Nucleus accumbens (tissue), 56 donors: ENCODE measurements at places on chromosomes 1 and 21.

- no peak for DNase-seq
Measured at GRCh38 chr1:171896936-171897703, 55.8 kb downstream of the DNM3 start.

DNA sequence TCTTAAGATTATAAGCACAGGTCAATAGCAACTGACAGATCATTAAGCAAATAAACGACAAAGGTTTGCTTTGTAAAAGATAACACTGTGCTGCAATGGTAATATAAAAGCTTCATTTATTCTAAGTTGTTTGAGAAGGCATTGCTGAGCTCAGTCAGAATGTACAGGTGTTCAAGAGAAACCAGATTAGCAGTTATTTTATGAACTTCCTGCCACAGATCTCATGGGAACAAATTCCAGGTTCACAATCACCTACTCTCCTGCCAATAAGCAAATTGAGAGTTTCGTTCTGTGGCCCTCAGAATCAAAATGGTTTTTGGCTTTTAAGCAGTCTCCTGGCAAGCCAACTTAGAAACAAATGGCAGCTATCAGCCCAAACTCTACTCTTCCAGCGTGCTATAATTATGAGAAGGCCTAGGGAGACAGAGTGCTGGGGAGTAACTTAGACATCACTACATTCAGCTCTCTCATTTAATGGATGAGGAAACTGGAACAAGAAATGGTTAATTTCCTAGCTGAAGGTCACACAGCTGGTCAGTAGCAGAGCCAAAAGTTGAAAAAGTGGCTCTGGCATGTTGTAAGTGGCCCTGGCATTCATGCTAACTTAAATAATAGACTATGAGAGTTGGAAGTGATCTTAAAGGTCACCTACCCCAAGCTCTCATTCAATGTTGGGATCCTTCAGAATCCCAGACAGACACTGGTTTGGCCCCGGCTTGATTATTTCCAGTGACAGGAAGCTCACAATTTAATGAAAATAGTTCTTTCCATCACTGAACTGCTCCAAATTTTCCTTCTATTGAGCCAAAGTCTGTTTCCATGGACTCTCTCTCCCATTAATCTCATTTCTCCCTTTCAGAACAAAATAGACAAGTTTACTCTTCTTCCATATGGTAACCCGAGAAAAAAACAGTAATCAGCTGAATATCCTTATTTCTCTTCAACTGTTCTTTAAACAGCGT is 82.6 kb upstream of the EDEM3 start:
- no peak for DNase-seq

DNA sequence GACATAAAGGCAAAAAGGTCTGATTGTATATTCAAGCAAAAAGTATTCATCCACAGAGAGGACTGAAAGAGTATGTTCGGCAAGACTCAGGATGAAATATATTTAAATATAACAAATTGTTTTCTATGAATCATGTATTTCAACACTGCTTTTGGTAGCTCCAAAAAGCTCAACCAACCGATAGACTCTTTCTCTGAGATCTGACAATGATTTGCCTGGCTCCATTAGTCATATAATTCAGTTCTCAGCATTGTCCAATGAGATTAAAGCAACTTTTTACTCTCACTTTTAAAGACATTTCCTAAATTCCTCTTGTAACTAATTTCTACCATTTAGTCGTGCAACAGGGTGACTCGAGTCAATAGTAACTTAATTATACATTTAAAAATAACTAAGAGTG is 319.1 kb upstream of the GREM2 start:
- DNase-seq = no peak

DNA sequence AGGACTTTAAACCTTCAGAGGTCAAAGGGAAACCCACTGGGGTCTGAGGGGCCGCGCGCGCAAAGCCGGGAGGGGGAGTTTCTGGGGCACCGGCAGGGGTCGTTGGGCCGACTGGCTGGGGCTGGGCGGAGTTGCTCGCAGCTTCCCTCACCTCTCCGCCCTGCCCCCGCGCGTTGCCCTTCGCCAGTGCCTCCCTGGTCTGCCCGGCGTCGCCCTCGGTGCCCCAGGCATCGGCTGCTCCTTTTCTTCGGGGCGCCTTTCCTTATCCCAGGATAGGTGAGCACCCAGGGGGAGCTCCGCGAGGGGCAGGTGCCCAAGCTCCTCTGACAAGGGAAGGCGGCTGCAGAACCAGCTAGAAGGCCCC is 390 bp upstream of the NGF start:
- no peak for DNase-seq

DNA sequence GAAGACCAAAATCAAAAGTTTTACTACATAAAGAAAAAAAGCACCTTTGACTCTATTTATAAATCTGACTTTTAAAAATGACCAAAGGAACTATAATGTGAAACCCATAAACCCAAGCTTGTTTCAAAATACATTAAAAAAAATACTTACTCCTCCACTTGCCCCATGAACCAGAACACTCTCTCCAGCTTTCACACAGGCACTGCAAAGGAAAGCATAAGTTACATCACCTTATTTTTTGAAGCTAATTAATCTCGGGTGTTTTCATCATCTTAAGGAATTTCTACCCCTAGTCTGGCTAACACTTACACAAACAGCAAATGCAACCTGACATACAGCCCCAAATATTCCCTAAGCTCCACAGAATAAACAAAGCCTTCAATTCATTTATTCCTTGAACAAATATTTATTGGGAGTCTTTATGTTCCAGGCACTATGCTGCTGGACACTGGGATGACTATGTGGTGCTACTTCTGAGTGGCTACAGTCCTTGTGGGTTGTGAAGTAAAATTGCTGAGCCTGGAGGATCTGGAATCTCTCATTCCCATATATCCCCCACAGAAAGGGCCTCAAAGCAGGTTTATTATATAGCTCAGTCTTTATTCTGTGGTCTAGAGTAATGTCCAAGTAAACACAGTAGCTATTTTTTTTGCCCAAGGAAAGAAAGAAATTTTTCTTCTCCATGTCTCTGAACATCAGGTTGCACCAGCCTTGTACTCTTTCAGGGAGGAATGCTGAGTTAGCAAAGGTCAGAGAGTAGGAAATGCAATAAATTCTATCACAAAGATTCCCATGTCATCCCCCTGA is 18.2 kb downstream of the CRYZ start:
- DNase-seq = no peak

DNA sequence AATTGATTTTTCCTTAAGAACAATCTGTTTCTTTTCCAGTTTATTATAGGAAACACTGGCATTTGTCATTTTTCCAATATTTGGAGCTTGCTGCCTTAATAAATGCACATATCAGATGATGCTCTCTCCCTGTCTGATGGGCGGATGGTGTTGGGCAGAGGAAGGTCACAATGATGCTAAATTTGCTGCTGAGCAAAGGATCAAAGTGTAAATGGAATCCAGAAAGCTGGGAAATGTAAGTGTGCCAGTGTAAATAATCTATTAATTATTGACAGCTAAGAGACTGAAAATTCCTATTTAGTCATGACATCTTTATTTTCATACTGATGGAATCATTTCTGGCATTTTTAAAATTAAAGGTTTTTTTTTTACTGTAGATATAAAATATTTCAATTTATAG is 243.2 kb downstream of the PTBP2 start:
- DNase-seq = no peak

DNA sequence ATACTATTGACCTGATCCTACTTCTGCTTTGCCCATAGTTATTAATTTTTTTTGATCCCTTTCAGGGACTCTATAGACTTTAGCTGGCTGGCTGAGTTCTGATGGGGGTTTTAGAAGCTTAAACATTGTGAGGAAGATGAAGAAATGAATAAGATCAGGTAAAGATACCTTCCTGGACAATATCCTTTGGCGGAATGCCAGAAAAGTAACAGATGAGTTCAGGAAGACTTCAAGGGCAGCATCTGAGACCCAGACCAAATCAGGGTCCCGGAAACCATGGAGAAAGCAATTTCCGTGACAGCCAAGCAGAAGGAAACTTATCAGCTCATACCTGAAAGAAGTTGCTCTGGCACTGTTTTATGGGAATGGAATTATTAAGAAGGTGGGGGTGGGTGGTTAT is 100.4 kb downstream of the XCL2 start:
- DNase-seq = no peak

GRCh38 chr1:14180738-14181137 is 417.7 kb upstream of the KAZN start:
- DNase-seq = no peak

DNA sequence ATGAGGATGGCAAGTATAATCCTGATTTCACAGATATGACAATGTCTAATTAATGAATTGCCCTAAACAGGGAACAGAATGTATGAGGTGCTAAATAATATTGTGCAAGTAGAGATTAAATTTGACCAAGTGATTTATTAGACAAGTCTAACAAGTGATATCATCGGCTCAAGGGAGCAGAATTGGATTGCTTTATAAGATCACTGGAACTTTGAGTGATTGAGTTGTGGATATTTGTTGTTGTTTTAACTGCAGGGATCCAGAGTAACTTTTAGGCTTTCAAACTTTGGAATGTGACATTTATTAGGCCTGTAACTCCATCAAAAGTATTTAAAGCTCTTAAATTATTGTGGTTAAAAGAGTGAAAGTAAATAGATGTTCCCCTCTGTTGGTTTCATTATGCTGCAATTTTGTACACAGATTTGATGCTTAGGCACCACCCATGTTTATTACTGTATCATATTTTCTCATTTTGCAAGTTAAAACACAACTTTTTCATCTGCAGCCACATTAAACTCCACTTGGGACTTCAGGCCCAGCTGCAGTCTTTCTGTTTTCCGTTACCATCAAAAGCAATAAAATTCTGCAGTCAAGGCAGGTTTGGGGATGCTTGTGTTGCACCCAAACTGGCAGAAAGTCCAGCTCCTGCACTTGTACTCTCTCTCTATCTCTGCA is 206.6 kb downstream of the HLX start:
- no peak for DNase-seq

- no peak for DNase-seq
Measured at GRCh38 chr1:100134872-100135271, 1.9 kb downstream of the TRMT13 start.

DNA sequence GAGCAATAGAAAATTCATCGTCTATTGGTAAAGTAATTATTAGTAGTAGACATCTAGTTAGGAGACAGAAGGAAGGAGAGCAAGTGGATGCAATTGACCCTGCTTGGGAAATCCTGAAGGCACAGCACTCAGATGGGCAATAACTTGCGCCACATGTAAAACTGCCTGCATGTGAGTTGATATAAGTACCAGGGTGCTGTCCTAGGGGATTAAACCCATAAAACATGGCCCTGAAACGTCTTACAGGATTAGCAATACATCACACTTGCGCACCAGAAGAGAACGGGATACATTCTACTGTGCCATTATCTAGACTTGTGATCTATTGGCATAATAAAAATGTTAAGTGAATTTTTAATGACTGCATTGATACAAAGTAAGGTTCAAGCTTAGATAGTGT is 277.5 kb upstream of the LYPLAL1 start:
- no peak for DNase-seq
